RKO (cell line): ENCODE measurements at places on chromosomes 11 and 22.
A peak's percentile ranks its signal among the peaks of the same experiment; 100 is the strongest.

DNA sequence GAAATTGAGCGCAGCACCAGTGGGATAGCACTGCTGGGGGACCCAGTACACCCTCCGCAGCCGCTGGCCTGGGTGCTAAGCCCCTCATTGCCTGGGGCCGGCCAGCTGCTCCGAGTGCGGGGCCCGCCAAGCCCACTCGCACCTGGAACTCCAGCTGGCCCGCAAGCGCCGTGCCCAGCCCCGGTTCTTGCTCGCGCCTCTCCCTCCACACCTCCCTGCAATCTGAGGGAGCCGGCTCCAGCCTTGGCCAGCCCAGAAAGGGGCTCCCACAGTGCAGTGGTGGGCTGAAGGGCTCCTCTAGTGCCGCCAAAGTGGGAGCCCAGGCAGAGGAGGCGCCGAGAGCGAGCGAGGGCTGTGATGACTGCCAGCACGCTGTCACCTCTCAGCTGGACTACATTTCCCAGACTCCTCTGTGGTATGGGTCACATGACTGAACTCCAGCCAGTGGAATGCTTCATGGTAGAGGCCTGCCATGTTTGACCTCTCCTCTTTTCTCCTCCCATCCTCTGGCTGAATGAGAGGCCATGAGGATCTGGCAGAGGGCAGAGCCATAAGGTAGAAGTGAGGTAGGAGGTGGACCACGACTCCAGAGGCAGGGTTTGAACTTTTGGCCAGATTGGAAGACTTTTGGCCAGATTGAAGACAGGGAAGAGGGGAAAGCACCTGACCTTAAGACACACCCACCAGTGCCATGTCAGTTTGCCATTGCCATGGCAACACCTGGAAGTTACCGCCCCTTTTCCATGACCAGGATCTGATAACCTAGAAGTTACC is 6.2 kb downstream of the MRGPRD start:
- DNase-seq: peak; percentile 29

GRCh38 chr11:6604081-6604626 is 580 bp downstream of the ILK start:
- peak; percentile 81 for DNase-seq

DNA sequence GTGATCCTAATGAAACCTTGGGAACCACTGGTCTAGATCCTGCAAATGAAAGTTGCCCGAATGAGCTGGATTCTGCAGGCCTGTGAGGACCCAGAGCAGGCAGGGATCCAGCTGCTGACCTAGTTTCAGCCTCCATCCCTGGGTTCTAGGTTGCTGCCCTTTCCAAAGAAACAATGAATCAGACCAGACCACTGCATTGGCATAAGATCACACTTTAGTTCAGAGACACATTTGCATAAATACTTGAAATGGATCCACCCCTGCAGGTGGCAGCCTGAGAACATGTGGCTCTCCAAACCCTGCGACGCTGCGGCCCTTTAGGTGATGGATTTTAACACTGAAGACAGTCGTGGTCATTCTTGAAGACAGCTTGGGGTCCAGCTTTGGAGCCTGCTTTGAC is 23.7 kb downstream of the ADAMTS8 start:
- no peak for DNase-seq

DNA sequence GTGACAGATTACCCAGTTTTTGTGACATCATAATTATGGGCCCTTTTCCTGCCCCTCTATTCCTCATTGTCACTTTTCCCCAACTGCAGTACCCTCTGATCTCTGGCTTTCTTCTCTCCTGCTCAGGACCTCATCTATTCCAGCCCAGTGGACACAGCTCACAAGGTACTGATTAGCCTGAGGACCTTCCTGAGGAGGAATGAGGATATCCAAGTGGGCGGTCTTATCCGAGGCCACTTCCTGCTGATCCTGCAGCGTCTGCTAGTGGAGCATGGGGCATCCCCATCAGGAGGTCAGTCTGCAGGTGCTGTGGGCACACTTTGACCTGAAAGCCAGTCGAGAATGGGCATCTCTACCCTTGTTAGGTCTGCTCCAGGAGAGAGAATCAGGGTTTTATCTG is 24.5 kb upstream of the CCDC134 start:
- no peak for DNase-seq

- no peak for DNase-seq
Measured at GRCh38 chr11:125425601-125426000, 70.5 kb downstream of the FEZ1 start.

GRCh38 chr11:61054927-61055562 is 47.2 kb upstream of the CD5 start:
- no peak for DNase-seq

DNA sequence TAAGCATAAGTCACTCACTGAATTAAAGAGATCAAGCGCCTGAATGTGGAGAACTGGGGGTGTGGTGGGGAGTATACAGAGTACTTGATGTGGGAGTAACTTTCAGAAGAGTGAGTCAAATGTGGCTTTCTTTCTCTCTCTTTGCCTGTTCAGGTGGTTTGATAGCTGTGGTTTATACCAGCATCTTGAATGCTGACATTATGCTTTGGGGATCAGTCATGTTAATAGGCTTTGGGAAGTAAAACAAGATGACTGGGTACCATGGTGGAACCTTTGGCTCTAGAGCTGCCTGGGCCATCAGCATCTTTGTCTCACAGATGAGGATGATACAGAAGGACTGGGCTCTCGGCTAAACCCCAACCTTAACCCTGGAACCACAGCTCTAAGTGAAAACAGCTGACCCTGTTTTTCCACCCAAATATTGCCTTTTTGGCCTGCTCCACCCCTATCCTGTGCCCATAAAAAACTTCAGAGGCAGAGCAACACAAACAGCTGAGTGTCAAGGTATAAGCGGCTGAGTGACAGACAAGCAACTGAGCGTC is 58.2 kb upstream of the GNAZ start:
- no peak for DNase-seq

DNA sequence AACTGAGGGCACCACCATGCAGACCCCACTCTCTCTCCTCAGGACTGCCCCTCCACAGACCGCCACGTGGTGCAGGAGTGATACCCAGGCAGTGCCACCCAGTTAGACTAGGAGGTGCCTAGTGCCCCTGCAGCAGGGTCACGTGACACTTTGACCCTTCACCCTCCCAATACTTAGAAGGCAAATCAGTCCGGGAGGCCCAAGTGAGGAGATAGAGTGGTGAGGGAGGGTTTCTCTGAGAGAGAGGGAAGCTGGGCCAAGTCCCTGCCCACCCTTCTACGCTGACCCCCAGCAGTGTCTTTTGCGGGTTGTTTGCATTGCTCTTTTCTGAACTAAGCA is 84.6 kb downstream of the BUD13 start:
- DNase-seq: no peak

- DNase-seq: no peak
Measured at GRCh38 chr22:18077087-18077638, 627 bp upstream of the PEX26 start.

GRCh38 chr11:7971846-7972245 is 6.6 kb upstream of the NLRP10 start:
- DNase-seq: no peak

DNA sequence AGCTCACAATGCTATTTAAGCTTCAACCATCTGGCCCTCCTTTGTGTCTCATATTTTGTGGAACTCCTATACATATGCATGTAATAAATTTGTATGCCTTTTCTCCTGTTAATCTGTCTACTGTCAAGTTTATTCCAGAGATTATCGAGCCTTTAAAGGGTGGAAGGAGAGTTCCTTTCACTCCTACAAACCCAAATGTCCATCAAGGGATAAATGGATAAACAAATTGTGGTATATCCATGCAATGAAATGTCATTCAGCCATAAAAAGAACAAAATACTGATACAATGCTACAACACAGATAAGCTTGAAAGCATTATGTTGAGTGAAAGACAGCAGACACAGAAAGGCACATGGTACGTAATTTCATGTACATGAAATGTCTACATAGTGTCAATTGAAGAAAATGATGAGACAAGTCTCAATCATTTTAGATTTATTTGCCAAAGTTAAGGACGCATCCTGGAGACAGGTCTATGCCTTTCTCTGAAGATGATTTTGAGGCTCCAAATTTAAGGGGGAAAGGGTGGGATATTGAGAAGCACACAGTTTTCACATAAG is 17.7 kb upstream of the FEZ1 start:
- DNase-seq: no peak

DNA sequence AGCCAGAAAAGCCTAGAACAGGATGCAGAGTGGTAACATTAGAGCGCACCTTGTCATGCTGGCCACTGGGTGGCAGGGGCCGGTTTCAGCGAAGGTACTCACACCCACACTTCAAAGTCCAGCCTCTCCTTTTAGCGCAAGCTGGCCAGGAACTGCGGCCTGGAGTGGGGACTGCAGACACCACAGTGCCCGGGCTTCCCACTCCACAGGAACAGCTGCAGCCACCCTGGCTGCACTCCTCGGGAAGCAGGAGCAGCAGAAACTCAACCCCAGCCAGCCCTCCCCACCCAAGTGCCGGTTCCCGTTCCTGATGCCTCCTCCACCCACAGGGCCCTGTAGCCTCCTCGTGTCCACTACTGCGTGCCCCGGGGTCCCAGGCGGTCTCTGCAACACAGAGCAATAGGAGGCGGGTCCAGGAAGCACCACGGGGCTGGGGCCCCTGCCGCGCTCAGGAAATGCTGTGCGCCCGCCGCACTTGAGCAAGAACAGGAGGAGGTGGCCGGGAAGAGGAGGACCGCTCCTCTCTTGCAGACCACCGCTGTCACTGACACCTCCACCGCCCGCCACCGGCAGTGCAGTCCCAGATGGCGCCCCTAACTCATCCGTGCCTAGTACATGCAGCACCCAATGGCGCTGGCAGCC is 2.2 kb downstream of the RFPL2 start:
- DNase-seq: peak; percentile 83

GRCh38 chr11:102157219-102157618 is 47.0 kb downstream of the YAP1 start:
- DNase-seq: no peak

GRCh38 chr11:17197431-17197898 is 10.3 kb downstream of the PIK3C2A start:
- DNase-seq: peak; percentile 46

GRCh38 chr11:103898577-103899336 is 137.7 kb upstream of the DDI1 start:
- no peak for DNase-seq

- peak; percentile 62 for DNase-seq
Measured at GRCh38 chr11:64316672-64317324, 561 bp downstream of the TRMT112 start.

DNA sequence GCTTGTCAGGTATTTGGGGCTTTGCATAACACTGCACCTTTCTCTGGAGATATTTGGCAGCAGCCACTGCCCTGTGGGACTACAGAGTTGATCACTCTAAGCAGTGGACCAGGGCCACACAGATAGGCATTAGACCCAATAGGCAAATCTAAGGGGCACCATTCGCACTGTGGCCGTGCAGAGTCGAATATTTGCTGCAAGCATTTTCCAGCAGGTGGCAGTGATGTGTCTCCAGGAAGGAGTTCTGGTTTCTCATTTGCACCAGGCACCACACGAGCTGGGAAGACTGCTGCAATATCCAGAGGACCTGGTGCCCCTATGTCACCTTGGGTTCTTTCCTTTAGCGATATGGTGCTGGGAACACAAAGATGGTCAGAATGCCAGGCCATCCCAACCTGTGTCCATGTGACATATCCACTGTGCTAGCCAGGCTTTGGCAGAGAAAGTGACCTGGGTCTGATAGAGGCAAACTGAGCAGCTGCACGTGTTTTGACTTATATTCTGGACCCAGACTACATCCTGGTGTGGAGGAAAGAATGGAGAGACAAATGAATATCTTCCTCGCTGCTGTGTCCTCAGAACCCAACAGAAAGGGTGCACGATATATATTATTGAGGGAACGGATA is 318.7 kb downstream of the BUD13 start:
- no peak for DNase-seq

DNA sequence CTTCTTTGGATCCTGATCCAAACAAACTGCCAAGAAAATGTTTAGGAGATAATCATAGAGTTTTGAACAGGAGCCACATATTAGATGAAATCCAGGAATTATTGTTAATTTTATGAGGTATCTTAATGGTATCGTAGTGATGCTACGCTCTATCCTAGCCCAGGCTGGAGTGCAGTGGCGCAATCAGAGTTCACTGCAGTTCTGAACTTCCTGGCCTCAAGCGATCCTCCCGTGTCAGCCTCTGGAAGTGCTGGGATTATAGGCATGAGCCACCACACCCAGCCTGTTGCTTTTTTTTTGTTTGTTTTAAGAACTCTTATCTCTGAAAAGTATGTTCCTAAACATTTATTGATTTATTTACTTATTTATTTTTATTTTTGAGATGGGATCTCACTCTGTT is 2.4 kb downstream of the GSTT4 start:
- no peak for DNase-seq

DNA sequence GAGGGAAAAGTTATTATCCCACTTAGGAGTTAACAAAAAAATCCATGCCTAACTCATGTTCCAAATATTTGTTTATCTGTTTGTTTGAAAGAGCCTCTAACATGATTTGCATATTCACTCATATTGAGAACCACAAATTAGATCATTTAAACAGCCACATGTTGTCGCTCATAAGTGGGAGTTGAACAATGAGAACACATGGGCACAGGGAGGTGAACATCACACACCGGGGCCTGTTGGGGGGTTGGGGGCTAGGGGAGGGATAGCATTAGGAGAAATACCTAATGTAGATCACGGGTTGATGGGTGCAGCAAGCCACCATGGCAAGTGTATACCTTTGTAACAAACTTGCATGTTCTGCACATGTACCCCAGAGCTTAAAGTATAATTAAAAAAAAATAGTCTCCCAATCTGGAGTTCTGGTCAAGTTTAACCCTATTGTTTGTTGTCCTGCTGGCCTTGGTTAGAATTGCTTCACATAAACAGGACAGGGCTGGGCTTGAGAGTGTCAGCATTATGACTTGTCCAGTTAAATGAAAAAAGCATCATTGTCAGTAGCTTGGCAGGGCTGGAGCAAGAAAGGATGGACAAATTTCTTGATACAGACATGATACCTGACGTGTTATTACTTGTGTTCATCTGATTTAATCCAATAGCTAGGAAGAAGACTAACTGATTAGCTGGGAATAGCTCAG is 57.8 kb upstream of the PSMA1 start:
- DNase-seq: no peak

GRCh38 chr11:96464700-96465307 is 75.0 kb downstream of the JRKL start:
- DNase-seq: peak; percentile 91

GRCh38 chr22:17339095-17339693 is 30.1 kb upstream of the CECR2 start:
- no peak for DNase-seq

GRCh38 chr11:70778883-70779282 is 380.6 kb downstream of the CTTN start:
- DNase-seq: no peak
